Suppressor macrophage treated with lipopolysaccharide for 4 hours (primary cell): ENCODE measurements at places on chromosomes 16 and 17.

DNA sequence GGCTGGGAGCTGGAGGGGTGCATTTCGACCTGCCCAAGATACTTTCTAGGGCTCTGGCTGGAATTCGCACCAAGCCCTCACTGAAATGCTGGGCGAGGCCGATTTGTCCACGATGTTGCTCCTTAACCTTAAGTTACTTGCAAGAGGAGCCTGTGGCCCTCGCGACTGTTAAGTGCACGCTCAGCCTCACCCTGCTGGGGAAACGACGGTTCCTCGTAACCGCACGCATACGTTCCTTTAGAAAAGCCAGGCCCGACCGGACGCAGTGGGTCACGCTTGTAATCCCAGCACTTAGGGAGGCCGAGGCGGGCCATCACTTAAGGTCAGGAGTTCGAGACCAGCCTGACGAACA lies 607 bp upstream of the NCOR1 start:
- no peak for DNase-seq

DNA sequence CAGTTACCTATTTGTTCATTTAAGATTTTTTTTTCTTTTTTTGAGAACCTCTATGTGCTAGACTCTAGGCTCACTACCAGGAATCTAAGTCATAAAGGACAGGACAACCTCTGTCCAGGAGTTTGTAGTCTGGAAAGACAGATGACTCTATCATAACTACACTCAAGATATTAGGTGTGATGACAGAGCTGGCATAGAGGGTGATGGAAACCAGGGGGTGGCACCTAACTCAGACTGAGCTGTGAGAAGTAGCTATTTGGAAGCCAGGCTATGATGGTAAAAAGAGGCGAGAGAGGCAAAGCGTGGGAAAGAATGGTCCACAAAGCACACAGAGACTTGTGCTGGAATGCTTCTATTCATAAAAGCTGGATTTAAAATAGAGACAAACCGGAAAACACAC lies 372.3 kb downstream of the SEC14L1 start:
- DNase-seq: no peak

DNA sequence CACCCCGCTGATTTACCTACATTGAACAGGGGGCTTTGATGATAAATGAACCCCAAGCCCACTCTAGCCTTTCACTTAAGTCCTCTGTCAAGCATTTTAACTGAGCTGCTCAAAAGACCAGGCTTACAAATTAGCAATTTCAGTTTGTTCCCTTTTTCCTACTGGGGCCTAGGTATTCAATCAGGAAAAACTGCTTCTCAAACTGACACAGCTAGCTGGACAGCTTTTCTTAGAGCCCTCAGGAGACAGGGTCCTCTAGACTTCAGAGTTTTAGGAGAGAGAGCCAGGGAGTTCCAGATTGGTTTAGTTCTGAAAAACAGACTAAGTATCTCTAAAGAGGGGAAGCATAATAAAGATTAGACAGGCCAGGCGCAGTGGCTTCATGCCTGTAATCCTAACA lies 6.2 kb upstream of the HEXIM2 start:
- DNase-seq: no peak

GRCh38 chr16:83722456-83723183 lies 85.2 kb upstream of the HSBP1 start:
- no peak for DNase-seq

- no peak for DNase-seq
Measured at GRCh38 chr16:65522412-65522811, 400.5 kb upstream of the CDH11 start.

GRCh38 chr16:53695070-53695469 lies 8.6 kb downstream of the RPGRIP1L start:
- no peak for DNase-seq

GRCh38 chr16:57892447-57893096 lies 78.4 kb downstream of the CNGB1 start:
- peak; percentile 88 for DNase-seq

DNA sequence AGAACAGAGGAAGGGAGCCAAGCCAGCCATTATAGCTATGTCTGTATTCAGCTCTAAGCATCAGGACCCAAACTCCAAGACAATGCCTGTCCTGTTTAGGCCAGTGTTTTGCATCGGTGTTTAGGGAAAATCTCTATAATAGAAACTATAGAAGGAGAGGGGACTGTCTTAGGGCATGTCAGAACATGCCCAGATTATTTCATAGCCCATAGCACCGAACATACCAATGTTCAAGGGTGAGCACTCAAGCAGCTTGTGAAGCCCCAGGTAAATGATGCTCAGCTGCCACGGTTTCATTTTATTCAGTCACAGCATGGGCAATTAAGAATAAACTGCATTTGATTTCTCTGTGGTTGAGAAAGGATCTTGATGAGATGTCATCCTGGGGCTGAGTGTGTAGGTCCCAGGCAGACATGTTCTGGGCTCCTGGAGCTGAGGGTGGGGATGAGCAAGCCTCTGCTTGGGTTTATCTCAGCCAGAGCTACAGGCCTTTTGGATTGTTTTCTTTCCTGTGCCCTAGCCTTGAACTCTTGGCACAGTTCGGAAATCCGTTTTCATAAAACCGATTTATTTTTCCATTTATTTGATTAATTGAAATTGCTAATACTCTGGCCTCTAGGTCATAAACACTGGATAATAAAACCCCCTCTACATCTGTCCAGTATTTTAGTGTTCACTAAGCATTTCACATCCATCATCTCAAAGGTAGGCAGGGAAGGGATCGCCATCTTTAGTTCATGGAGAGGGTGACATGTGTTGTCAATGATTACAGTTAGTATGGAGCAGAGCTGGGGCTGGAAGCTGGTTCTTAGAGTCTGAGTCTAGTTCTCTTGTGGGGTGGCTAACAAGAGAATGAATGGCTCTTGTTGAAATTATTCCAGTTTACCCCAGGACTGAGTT lies 290.7 kb upstream of the ASIC2 start:
- no peak for DNase-seq

DNA sequence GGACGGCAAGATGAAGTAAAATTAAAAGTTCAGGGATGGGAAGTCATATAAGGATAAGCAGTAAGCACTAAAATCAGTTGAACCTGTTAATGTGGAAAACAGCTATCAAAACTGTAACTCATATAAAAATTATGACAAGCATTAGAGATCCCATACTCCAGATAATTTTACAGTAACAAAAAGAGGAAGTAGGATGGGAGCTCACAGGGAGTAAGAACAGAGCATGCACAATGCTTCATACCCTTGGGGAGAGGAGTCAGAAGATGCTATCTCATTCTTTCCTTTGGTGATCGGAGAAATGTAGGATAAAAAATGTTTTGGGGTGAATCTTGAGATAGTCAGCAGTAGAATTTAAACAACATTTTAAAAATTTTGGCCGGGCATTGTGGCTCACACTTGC lies 164.7 kb upstream of the CACNG5 start:
- DNase-seq: peak; percentile 42

GRCh38 chr17:1720856-1721386 lies 3.6 kb upstream of the WDR81 start:
- peak; percentile 63 for DNase-seq

- no peak for DNase-seq
Measured at GRCh38 chr17:5596421-5596820, 12.1 kb upstream of the NLRP1 start.

DNA sequence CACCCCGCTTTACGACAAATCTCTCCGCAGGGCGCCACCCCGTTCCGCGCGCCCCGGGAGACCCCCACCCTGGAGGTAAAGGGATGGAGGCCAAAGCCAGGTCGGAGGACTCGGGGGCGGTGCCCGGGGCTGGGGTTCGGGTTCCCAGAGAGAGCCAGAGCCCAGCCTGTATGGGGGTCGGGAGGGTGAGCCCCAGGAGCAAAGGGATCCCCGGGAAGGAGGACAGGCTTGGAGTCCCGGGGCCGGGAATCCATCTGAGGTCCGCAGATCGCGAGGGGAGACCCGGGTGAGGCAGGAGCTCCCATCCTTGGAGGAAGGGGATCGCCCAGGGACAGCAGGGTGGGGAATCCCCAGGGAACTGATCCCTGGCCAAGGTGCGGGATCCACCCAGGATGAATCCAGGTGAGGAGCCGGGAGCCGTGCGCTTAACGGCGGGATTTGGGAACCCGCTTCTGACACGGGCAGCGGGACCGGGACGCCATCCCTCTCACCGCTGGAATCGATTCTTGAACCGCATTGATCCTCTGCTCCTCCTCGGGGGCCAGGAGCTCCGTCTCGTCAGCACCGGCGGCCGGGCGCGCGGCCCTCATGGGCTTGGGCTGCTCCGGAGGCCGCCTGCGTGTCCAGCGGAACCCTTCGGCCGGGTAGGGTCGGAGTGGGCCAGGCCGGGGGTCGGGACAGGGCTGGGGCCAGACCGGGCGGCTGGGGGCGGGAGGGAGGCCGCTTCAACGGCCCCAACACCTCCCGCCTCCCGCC lies at the start of gene MMD:
MMD (minus strand) TSS at position 657 of the 756 bp plus-strand sequence; CDS start at position 517, 140 bp downstream.
- no peak for DNase-seq

- DNase-seq: no peak
Measured at GRCh38 chr16:80936410-80936809, 70.3 kb downstream of the CMC2 start.

GRCh38 chr17:48100160-48100559 lies 1.1 kb downstream of the CBX1 start:
- DNase-seq: no peak

GRCh38 chr16:46729326-46729995 lies 18.7 kb downstream of the MYLK3 start:
- no peak for DNase-seq

DNA sequence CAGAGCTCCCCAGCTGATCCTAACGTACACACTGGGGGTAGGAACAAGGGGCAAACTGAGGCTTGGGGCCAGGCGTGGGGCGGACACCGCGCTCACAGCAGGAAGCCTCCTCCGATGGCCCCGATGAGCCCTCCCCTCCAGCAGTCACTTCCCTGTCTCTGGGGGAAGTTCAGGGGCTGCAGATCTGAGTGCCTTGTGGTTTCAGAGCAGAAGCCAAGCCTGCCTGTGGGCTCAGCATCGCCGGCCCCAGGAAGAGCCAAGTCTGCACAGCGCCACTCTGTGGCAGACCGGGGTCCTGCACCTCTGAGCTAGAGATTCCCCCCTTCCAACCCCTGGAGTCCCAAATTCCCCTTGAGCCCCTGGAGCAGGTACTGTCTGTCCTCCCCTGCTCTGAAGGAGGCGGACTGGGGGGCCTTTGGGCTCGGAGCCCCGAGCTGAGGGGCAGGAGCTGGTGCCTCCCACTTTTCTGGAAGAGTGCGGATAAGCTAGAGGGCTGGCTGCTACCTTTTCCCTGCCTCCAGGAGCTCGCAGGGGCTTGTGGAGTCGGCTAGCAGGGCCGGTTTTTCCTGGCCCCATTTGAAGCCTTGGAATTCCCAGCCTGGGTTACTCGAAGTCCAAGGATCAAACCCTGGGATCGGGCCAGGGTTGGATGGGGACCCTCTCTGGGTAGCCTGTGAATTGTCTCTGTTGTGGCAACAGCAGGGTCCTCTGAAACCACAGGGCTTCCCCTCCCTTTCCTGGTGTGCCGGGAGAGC lies 2.9 kb downstream of the GSE1 start:
- peak; percentile 95 for DNase-seq

DNA sequence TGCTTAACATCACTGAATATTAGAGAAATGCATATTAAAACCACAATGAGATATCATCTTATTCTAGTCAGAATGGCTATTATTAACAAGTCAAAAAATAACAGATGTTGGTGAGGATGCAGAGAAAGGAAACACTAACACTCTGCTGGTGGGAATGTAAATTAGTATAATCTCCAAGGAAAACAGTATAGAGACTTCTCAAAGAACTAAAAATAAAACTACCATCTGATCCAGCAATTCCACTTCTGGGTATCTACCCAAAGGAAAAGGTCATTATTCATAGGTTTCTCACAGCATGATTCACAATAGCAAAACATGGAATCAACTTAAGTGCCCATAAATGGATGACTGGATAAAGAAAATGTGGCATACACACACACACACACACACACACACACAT lies 166.4 kb downstream of the CEP112 start:
- no peak for DNase-seq

- no peak for DNase-seq
Measured at GRCh38 chr16:68144008-68144407, 58.8 kb downstream of the NFATC3 start.

DNA sequence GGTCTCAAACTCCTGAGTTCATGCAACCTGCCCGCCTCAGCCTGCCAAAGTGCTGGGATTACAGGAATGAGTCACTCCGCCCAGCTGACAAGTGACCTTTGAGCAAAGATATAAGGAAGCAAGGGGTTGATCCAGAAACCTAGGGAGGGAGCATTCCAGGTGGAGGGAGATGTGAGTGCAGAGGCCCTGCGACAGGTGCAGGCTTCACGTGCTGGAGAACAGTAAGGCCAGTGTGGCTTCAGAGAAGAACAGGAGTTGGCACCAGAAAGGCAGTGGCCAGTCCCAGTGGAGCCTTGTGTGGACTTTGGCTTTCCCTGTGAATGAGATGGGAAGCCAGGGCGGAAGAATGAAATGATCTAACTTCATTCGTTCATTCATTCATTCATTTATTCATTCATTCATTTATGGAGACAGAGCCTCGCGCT lies 73.6 kb upstream of the HAS3 start:
- DNase-seq: no peak

DNA sequence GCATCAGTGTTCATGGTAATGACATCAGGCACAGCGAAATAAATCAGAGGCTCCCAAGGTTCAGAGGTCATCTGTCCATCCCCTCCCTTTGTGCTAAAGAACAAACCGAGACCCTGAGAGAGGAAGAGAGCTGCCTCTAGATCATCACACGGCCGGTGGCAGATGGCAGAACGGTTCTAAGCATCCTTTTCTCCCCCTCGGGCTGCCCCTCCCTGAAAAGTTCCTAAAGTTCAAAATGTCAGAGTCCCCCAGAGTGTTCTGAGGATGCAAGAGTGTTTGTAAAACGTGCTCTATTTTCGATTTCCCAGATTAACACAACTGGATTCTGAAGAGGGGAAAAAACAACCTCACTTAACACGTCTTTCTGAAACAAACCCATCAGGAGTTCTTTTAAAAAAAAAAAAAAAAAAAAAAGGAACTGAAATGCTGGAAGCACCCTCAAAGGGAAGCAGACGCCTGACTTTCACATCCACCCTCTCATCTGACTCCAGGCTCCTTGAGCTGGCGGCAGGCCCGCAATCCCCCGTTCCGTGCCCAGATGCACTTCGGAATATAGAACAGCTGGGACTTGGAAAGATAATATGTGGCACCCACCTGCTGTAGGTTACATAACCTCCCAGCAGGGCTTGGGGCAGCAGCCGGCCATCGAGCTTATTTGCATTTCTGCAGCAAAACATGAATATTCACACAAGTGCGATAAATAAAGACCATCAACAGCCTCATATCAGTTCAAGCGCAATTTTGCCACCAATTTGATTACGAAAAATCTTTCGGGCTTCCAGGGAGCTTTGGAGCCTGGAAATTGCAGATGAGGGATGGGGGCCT lies 115.5 kb upstream of the SMURF2 start:
- DNase-seq: peak; percentile 84

GRCh38 chr17:49183801-49184200 lies 26.6 kb downstream of the GNGT2 start:
- DNase-seq: no peak

- DNase-seq: peak; percentile 57
Measured at GRCh38 chr17:59565959-59566324, 532 bp downstream of the DHX40 start.

- no peak for DNase-seq
Measured at GRCh38 chr16:17258077-17258599, 212.6 kb downstream of the XYLT1 start.

DNA sequence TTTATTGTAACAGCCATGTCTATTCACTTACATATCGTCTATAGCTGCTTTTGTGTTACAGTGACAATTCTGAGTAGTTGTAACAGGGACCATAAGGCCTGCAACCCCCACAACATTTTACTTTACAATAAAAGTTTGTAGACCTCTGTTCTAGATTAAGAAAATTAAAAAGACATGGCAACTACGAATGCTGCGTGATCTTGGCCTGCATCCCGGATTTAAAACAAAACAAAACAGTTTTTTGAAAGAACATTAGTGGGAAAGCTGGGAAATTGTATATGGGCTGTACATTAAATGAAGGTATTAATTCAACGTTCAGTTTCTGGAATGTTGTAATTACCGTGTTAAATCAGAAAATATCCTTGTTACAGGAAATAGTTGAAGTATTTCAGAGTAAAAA lies 64.1 kb downstream of the RMI2 start:
- no peak for DNase-seq
